Retinal pigment epithelial cell (primary cell): ENCODE measurements at places on chromosomes 12 and 14.

GRCh38 chr12:50960130-50960529, 7.8 kb downstream of the HIGD1C start:
- DNase-seq = no peak

DNA sequence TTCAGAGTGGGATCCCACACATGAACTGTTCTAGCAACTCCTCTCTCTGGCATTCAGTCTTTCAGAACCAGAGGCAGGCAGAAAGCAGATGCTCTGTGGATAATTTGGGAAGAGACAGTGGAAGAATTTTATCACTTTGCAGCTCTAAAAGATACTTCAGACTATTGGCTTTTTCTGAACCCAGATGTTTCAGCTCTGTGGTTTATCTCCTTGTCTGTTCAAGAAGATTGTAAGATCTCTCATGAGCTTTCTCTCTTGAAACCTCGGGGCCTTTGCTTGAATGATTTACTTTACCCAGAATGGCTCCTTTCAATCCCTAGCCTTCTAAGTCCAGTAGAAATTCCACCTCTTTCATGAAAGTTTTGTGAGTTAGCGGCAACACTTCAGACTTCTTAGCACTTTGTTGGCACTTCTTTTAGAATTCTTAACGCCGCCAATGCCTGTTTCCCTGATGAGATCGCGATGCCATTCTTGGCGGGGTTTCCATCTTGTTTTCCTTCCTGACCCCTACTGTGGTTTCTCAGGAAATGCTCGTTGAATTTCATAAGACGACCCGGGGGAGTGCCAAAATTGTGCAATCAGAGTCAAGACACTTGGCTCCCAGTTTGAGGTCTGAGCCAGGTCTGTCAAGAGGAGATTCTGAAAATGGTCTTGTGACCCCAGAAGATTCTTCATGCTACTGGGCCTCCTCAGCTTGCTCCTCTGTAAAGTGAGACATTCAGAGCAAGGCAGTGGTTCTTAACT, 107.0 kb upstream of the PRICKLE1 start:
- DNase-seq = no peak

DNA sequence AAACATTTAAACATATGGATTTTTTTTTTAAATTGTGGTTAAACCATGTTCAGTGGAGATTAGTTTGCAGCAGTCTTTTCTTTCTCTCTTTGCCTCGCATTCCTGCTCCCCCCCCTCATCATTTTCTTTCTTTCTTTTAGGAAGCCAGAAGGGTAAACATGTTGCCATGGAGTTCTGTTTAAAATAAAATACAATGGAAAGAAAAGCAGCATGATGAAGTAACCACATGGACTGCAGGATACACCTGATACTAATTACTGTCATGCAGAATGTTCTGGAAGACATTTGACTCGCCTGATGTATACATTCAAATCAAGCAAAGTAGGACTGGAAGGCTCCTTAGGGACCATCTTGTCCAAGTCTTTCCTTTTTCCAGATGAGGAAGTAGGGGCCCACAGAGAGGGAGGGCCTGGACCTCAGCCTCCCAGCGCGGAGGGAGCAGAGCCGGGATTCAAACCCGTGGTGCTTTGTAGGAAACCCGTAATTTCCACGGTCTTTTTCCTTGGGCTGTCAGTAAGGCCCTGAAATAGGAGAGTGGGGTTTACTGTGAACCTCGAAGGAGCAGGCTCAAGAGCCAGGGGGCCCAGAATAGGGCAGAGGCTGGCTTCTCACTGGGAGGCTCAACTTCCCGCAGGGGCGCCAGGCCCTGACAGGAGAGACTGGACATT, 2.4 kb upstream of the MEG3 start:
- DNase-seq = no peak

GRCh38 chr14:61444215-61444768, 122.9 kb downstream of the PRKCH start:
- DNase-seq = no peak

GRCh38 chr12:104457746-104458693, 1.3 kb downstream of the CHST11 start:
- no peak for DNase-seq

- no peak for DNase-seq
Observed at GRCh38 chr14:91280129-91280528, 35.6 kb upstream of the GPR68 start.

GRCh38 chr14:70832561-70833305, 23.4 kb upstream of the MAP3K9 start:
- DNase-seq = no peak

GRCh38 chr12:130473266-130473665, 135.6 kb downstream of the PIWIL1 start:
- DNase-seq = no peak

GRCh38 chr12:120259418-120260202, 5.9 kb downstream of the PXN start:
- DNase-seq = no peak

DNA sequence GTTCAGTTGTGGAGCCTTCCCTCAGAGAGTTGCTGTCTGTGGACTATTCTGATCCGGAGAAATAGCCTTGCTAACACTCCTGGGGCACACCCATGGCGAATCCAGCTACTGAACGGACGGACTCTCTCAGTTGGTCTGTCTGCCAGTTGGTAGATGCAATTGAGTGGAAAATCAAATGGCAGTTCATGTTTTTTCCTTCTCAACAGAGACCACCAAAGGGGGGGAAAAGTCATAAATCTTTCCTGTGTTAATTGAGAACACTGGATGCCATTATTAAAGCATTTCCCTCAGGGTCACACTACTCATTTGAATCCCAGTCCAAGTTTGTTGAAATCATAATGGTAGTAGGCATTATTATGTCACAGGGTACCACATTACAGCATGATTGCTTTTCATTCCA, 354.3 kb upstream of the FAR2 start:
- no peak for DNase-seq

GRCh38 chr12:2092890-2093289, 40.1 kb downstream of the CACNA1C start:
- no peak for DNase-seq

GRCh38 chr12:68447797-68448260, 115.7 kb upstream of the MDM1 start:
- DNase-seq = no peak

DNA sequence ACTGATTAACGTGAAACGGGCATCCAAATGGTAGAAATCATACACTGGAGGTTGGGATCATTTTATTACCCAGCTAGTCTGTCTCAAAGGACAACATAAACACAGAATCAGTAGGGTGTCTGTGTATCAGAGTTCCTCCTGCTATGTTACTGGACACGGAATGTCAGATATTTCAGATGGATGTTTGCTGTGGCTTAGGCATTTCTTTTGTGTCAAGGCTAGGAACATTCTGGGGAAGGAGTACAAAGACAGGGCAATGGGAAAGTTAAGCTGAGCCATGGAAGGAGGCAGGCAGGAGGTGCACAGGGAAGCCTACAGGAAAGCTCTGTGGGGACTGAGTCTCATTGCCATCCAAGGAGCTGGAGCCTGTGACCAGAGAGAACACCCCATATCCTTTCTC, 254.6 kb downstream of the C12orf75 start:
- no peak for DNase-seq

DNA sequence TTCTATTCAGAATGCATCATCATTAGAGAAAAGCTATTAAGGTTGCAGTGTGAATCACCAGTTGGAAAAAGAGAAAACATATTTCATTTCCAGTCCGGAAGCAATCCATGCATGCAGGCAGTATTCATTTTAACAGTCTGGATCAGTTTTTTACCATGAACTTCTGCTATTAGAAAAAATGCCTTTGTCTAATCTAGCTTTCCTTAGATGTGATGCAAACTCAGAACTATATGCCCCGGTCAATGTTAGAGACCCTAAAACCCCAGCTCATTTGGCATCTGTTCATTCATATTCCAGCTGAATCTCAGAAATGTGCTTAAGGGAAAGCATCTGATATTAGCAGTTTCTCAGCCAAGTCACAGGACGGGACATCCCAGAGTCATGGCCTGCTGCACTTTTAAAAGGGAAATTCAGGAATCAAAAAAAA, 8.5 kb downstream of the IRAK3 start:
- DNase-seq = no peak

DNA sequence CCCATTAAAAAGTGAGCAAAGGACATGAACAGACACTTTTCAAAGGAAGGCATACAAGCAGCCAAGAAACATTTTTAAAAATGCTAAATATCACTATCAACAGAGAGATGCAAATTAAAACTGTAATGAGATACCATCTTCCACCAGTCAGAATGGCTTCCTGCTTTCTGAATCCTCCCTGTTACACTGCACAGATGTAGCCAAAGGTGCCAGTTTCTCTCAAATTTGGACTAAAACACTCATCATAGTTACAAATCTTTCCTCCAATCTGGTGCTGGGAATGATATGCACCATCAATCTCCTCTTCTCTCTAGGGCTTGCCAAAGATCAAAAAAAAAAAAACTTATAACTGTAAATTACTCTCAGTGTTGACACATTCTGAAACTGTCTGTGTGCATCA, 311.8 kb upstream of the CLEC14A start:
- no peak for DNase-seq

GRCh38 chr14:68466491-68466977, 326.3 kb downstream of the ZFP36L1 start:
- peak; percentile 98 for DNase-seq

- no peak for DNase-seq
Observed at GRCh38 chr12:31337952-31338351, 12.0 kb upstream of the SINHCAF start.

GRCh38 chr12:93025145-93026103, 96.3 kb upstream of the EEA1 start:
- peak; percentile 31 for DNase-seq

- no peak for DNase-seq
Observed at GRCh38 chr12:62625228-62625627, 158.6 kb downstream of the MON2 start.

GRCh38 chr12:67315661-67316060, 46.5 kb downstream of the CAND1 start:
- DNase-seq = no peak

DNA sequence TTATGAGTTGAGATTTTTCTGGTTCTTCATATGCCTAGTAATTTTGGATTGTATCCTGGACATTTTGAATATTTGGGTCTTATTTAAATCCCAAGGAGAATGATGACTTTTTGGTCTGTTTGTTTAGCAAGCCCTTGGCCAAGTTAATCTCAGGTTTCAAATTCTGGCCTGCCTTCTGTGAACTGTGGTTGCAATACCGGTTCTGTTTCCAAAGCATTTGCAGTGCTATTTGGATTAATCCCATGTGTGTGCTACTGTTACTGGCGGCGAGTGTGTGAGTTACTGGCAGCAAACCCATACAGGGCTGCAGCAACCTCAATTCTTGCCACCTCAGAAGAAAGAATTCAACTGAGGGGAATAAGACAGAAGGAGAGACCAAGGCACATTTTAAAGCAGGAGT, 51.1 kb downstream of the TMEM260 start:
- no peak for DNase-seq

- DNase-seq = no peak
Observed at GRCh38 chr14:83071888-83072501, 1538.3 kb upstream of the SEL1L start.

DNA sequence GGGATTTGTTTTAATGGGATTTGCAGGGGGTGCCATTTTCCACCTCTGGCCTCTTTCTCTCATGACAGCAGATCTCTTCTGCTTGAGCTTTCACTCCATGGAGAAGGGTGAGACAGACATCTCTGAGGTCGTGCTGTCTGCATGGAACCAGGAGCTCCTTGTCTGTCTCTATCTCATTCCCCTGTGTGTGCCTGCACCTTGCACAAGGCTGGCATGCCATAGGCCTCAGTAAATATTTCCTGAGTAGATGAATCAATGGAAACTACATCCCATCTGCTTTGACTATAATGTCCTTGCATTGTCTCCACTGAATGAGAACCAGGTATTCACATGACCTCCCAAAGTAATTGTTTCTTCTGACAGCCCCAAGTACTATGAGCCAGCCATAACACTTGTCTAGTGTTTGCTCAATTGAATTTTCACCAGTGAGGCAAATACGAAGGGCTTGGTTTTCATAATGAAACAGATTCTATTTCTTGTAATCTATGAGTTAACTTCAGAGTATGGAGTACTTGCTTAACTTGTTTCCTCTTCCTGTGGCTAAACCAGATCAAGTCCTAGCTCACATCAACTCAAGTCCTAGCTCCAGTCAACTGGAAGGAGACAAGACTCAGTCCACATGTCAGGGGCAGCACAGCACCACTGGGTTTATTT, 32.3 kb downstream of the KCNK13 start:
- DNase-seq = peak; percentile 17

DNA sequence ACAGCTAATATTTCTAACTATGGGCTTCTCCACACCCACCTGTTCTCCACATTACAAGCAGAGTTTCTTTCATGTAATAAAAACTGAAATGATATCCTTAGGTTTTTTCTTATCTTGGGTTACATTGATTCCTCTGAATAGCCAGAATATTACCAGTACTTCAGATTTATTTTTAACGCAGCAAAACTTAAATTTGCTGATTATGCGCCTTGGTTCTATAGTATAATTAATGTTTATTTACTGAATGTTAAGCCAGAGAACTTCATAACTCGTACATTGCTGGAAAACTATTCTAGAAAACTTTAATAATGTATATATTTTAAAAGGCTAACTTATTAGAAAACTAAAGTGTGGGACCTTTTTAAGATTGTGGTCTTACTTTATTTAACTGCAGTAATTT, 577.2 kb downstream of the PRKD1 start:
- DNase-seq = no peak

- DNase-seq = no peak
Observed at GRCh38 chr12:26185532-26186320, 9.6 kb upstream of the SSPN start.

GRCh38 chr12:122304924-122305323, 38.6 kb upstream of the VPS33A start:
- no peak for DNase-seq

GRCh38 chr14:35197015-35197414, 74.7 kb downstream of the PRORP start:
- DNase-seq = no peak

GRCh38 chr12:25934456-25934855, 24.0 kb upstream of the RASSF8 start:
- no peak for DNase-seq

GRCh38 chr12:130162267-130162666, at the start of gene FZD10:
Gene FZD10 (plus strand): TSS chr12:130162464. CDS start chr12:130162943, 479 bp downstream.
- DNase-seq = no peak

GRCh38 chr12:88546226-88546625, 34.0 kb downstream of the KITLG start:
- DNase-seq = no peak

DNA sequence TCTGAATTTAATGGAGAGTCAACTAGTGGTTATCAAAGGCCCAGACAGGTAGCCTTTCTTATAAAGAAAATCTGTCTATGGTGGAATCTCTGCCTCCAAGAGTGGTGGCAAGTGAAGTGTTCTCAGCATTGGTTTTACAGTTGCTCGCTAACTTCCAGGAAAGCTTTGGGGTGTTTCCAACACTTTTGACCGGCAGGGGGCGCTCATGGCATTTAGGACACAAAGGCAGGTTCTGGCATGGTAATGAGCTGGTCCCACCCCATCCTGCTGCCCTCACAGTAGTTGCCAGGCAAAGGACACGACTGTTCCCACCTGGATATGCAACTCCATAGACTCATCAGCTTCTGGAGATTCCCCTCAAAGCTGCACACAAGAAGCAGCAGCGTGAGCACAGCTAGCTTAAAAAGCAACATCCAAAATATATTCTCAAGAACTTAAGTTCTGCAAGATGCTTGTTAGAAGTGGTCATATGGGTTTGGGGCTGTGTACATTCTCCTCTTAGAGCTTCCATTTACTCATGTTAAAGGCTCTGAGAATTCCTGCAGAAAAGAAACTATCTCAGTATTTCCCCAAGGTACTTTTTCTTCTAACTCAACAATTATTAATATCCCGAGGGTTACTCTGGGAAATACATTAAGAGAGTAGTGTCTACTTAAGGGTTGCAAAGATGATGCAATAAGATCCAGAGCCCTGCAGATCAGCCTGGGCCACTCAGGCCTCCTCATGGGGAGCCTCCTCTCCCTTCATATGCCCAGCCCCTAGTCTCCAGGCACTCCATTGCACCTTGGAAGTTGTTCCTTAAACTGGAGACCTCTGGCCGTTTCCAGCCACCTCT, 14.8 kb downstream of the PROX2 start:
- DNase-seq = no peak
